ENCODE measurements at places on chromosomes 2 and 18. TPM values are rescaled to one million over a fixed set of nuclear protein-coding genes. Genes with fewer than 3 reads are reported as not detected.
A peak's percentile ranks its signal among the peaks of the same experiment; 100 is the strongest.

GRCh38 chr2:55712477-55713060 lies 18.9 kb upstream of the PNPT1 start:
- no peak for DNase-seq

- peak; percentile 68 for DNase-seq
Observed at GRCh38 chr18:74597034-74597661, 522 bp upstream of the ZNF407 start.

GRCh38 chr2:54106631-54107454 lies 8.6 kb upstream of the ACYP2 start:
- peak; percentile 12 for DNase-seq

The UPP2 gene
- total RNA-seq = 1.7 TPM

The GREB1L gene
- total RNA-seq = 0.31 TPM

The TCF23 gene
- not detected for total RNA-seq
